Activated CD4-positive, alpha-beta T cell treated with anti-CD3 and anti-CD28 coated beads, Interleukin-2, amount 50 U/mL, for 48 hours (primary cell): ENCODE measurements at places on chromosomes 6 and 20.

- no peak for DNase-seq
These were observed 54.9 kb downstream of the TCP11 start for GRCh38 chr6:35086282-35086632.

DNA sequence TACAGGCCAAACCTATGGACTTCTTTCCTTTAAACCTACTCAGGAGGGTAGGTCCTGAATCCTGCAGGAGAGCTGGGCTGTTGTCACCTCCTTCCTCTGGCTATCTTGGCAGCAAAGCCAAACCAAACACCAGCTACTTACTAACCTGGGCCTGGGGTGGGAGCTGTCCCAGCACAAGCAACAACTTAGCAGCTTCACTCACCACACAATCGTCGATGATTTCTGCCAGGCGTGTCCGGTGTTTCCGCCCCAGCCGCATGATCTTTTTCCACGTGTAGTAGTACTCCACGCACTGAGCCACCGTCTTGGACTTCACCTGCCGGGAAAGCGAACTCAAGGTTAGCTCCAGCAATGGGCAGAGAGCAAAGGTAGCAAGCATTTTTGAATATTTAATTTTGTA lies 25.4 kb upstream of the MRPS10 start:
- DNase-seq: no peak

- DNase-seq: no peak
These were observed 15.1 kb upstream of the RTF2 start for GRCh38 chr20:56453352-56453751.

- no peak for DNase-seq
These were observed 179.7 kb upstream of the MYLIP start for GRCh38 chr6:15948930-15949900.

DNA sequence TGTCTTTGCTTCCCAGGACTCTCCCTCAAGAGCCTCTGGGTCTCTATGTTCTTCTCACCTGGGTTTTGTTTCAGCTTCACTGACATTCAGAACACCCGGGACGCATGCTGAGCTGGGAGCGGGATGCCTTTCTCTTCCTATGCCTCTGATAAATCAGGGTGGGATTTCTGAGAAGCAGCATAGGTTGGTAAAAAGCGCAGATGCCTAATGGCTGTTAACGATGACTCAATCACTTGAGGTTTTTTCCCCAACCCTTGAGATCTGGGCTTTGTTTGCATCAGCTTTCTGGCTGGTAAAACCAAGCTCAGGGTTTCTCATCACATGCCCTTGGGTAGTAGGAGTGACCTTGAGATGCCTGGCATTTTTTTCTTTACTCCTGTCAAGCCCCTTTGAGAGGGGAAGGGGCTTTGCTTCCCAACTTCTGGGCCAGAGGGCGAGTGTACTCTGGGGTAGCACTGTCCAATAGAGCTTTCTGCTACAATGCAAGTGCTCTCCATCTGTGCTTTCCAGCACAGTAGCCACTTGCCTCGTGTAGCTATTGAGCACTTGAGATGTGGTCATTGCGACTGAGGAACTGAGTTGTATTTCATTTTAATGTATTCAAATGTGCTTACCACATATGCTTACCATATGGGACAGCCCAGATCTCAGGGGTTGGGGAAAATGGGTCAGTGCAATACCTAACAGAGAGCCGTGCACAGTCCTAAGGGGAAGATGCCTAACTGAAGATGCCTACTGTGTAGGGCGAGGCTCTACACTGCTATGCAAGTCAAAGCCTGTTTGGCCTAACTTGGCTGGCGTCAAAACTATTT lies 69.1 kb downstream of the PPP1R14C start:
- no peak for DNase-seq

DNA sequence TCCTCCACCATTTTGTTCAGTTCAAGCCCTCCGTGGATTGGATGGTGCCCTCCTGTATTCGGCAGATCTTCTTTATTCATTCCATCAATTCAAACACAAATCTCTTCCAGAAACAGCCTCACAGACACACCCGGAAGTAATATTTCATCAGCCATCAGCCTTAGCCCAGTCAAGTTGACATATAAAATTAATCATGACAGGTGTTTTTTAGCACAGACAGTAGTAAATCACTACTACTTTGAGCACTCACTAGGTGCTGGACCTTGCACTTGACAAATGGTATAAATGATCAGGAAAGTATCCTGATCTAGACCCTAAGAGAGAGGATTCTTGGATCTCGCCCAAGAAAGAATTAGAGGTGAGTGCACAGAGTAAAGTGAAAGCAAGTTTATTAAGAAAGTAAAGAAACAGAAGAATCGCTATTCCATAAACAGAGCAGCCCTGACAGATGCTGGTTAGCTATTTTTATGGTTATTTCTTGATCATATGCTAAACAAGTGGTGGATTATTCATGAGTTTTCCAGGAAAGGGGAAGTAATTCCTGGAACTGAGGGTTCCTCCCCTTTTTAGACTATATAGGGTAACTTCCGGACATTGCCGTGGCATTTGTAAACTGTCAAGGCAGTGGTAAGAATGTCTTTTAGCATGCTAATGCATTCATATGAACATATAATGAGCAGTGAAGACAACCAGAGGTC lies 194.6 kb upstream of the LAMP5 start:
- no peak for DNase-seq

- DNase-seq: no peak
These were observed 55.7 kb downstream of the LRRC1 start for GRCh38 chr6:53850527-53850926.

DNA sequence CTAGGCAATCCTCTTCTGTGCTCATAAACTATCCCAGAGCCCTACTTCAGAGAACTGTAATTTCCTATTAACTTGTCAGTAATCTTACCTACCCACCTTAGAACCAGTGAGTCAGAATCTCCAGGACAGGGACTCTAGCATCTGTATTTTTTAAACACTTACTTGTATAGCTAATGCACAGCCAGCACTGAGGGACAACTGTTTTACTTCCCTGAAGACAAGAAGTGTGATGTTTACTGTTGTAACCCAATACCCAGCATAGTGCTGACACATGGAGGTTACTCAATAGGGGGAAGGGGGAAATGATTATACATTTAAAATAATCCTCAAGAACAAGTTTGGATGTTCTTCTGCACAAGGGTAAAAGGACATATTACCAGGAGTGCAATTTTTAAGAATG lies 130.8 kb downstream of the BTBD9 start:
- no peak for DNase-seq

GRCh38 chr6:42787063-42787472 lies 5.2 kb downstream of the BICRAL start:
- DNase-seq: no peak

- no peak for DNase-seq
These were observed 33.6 kb downstream of the TFAP2A start for GRCh38 chr6:10381133-10381829.

- DNase-seq: no peak
These were observed 2.3 kb downstream of the ZNF322 start for GRCh38 chr6:26657256-26657655.
